ENCODE measurements at places on chromosomes 3 and 15. TPM values are rescaled to one million over a fixed set of nuclear protein-coding genes. Genes with fewer than 3 reads are reported as not detected.

Gene PLCH1
- 0.77 TPM for total RNA-seq

DNA sequence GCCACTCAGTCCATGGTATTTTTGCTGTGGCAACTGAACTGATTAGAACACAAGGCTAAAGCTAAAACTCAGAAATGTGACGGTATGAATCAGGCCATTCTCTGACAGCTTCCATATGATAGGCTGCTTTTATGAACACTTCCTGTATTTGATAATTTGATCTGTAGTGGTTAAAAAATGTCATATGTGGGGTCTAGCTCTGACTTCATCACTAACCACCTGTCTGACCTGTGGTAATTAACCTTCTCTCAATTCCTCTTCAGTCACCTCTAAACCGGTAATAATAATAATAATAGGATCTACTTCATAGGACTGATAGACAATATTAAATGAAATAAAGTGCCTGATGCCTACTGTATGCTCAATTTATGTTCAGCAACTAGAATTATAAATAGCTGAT is 223.2 kb downstream of the MBNL1 start:
- no peak for DNase-seq

GRCh38 chr3:126461450-126462070 is 14.1 kb downstream of the ZXDC start:
- DNase-seq = peak; percentile 2

Gene TJP1
- 111 TPM for total RNA-seq

Gene ZCWPW2
- 1.5 TPM for total RNA-seq

DNA sequence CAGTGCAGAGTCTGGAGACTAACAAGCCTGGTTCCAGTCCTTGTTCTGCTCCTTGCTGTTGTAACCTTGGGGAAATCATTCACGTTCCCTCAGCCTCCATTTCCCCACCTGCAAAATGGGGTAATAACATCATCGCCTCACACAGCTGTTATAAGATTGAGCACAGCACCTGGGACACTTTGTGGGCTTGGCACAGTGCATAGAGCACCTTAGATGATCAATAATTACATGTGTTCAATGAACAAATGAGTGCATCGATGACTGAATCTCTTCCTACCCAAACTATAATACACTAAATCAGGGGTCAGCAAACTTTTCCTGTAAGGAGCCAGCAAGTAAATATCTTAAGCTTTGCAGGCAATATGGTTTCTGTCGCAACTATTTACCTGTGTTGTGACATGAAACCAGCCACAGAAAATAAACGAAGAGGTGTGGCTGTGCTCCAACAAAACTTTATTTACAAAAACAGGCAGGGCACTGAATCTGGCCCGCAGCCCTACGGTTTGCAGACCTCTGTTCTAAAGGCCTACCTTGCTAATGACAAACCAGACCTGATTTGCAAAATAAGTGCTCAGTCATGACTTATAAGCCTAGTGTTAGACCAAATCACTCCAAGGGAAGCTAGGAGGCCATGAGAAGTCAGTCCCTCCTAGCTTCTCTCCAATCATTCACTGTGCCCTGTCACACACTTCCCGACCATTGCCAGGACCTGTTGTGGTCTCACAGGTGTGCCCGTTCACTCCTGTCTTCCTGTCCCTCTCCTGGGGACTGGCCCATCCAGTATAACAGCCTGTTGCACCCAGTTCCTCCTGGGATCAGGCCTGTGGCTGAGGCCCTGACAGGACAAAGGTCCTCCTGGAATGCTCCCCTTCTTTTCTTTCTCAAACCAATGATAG is 149.4 kb upstream of the WNT5A start:
- DNase-seq = no peak

- no peak for DNase-seq
Measured at GRCh38 chr3:182755712-182756111, 37.6 kb upstream of the ATP11B start.

DNA sequence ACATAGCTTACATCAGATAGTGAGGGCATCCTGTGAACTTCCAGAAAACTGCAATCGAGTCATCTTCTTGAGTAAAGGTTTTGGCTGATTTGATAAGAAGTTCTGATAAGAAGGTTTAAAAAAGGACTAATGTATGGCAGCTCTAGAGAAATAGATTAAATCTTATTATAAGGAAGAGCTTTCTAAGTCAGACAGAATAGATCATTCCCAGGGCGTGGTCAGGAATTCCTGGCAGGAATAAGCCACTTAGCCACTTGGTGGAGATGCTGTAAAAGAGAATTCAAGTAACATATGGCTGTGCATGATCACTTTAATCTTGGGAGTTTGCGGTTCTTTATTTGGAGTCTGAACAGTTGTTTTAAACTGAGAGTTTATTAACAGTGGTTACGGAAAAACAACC is 17.4 kb downstream of the PGBD4 start:
- DNase-seq = no peak

GRCh38 chr3:124163689-124164088 is 171.8 kb upstream of the ROPN1 start:
- DNase-seq = no peak

GRCh38 chr3:196194542-196194915 is 16.7 kb downstream of the ZDHHC19 start:
- no peak for DNase-seq

GRCh38 chr15:90718232-90718631 is 1.1 kb downstream of the BLM start:
- no peak for DNase-seq

Data from uterus (tissue), 4 donors.